Foreskin keratinocyte (primary cell): ENCODE measurements at places on chromosomes 11 and 22. TPM values are rescaled to one million over a fixed set of nuclear protein-coding genes. Genes with fewer than 3 reads are reported as not detected.

- no peak for DNase-seq
These were observed at the start of gene KLHL22 for GRCh38 chr22:20494978-20495860. Gene KLHL22, minus strand, starts transcription at chr22:20495795. Its CDS starts 6,584 bp downstream, at chr22:20489211.

DNA sequence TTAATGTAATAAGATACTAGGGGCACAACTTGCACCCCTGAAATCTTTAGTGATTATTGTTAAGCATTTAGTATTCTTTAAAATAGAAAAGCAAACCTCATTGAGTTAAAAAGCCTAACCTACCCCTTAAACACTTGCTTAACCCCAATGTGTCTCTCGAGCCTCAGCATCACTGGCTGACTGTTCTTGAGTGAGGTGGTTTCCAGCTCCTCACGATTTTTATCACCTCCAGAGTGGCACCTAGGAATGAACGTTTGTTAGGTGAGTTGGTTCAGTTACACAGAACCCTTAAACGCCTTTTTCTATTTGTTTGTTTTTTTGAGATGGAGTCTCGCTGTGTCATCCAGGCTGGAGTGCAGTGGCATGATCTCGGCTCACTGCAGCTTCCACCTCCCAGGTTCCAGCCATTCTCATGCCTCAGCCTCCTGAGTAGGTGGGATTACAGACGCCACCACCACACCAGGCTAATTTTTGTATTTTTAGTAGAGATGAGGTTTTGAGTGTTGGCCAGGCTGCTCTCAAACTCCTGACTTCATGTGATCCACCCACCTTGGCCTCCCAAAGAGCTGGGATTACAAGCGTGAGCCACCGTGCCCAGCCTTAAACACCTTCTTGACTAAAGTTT, 13.7 kb downstream of the YWHAH start:
- no peak for DNase-seq

GRCh38 chr22:39341179-39341578, 8.6 kb upstream of the SYNGR1 start:
- DNase-seq, result no peak

- no peak for DNase-seq
These were observed 51.3 kb upstream of the CD44 start for GRCh38 chr11:35087648-35088047.

DNA sequence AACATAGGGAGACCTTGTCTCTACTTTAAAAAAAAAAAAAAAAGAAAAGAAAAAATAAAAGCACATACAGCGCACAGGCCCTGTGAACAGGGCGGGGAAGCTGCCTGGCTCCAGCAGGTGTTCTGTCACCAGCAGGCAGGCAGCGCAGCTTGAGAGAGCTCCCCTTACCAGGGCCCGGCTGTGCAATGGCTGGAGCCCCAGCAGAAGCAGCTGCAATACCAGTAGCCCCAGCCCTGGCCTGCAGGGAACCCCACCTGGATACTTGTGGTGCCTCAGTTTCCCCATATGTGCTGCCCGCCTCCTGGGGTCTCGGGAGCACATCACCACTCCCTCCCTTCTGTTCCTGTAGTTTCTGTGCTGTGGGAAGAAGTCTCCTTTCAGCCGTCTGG, 12.3 kb downstream of the TSPAN32 start:
- DNase-seq, result no peak

- DNase-seq, result no peak
These were observed 23.4 kb downstream of the OVOL1 start for GRCh38 chr11:65810046-65810868.

COA4 gene
- 101 and 108 TPM in 2 replicates for polyA plus RNA-seq

GRCh38 chr11:35623621-35624168, 5.4 kb downstream of the FJX1 start:
- DNase-seq, result peak; percentile 91

DNA sequence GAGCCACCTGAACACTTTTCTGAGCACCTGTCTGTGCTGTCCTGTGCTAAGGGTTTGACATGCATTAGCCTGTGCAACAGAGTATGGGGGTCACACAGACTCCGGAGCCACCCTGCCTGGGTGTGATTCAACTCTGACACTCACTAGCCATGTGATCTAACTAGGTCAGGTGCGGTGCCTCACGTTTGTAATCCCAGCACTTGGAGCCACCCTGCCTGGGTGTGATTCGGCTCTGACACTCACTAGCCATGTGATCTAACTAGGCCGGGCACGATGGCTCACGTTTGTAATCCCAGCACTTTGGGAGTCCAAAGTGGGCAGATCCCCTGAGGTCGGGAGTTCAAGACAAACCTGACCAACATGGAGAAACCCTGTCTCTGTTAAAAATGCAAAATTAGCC, 11.4 kb downstream of the UBE2L6 start:
- peak; percentile 7 for DNase-seq

DNA sequence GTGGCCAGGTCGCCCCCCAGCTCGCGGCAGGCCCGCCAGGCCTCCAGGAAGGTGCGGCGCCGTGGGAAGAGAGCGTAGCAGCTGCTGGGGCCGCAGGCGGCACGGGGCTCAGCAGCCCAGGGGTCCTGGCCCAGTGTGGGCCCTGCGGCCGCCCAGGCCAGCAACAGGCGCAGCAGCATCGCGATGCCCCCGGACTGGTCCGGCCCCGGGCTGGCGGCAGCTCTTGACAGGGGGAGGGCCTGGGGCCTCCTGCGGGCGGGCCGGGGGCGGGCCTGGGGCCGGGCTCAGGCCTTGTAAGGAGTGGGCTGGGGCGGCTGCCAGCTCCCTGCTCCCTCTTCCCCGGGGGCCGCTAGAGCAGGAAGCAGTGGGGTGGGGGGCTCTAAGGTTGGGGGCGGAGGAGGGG, at the start of gene CD248:
Gene CD248, minus strand, starts transcription at position 196 of the 403 bp plus-strand sequence. Its CDS starts 17 bp downstream, at position 179.
- DNase-seq, result no peak

OR52N1 gene
- not detected in 2 replicates for polyA plus RNA-seq

FZD4 gene
- 0.13 and 0.17 TPM in 2 replicates for polyA plus RNA-seq

DNA sequence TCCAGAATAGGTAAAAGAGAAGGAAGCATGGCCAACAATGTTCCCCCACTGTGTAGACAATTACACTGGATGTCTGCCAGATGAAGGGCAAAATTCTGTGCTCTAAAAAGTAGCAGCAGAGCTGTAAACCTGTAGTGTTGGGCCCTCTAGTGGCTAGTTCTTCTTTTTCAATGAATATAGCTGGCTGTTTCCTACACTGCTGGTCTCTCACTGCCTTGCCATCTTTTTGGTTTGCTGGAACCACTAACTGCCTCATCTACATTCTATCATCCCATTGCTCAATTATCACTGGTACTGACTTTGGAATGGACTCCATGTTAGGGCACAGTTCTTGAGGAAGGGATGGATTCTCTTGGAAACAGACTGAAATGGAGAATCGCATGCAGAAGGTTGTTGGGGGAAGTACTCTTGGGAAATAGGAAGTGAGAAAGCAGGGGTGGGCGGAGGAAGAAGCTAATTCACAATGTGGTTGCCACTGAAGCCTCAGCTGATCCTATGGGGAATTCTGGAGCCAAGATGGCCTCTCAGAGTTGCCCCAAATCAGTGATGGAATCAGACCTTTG, 17.9 kb downstream of the KCNE3 start:
- peak; percentile 25 for DNase-seq

GRCh38 chr11:132427611-132428010, 1057.2 kb downstream of the NTM start:
- peak; percentile 40 for DNase-seq

DNA sequence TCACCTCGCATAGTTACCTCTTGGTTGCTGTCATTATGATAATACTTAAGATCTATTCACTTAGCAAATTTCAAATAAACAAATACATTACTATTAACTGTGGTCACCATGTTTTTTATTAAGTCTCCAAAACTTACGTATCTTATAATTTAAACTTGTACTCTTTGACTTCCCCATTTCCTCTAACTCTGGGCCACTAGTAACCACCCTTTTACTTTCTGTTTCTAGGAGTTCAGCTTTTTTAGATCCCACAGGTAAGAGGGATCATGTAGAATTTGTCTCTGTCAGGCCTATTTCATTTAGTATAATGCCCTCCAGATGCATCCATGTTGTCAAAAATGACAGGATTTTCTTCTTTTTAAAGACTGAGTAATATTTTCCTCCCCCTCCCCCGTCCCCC, 212.4 kb upstream of the C11orf87 start:
- DNase-seq, result no peak

DNA sequence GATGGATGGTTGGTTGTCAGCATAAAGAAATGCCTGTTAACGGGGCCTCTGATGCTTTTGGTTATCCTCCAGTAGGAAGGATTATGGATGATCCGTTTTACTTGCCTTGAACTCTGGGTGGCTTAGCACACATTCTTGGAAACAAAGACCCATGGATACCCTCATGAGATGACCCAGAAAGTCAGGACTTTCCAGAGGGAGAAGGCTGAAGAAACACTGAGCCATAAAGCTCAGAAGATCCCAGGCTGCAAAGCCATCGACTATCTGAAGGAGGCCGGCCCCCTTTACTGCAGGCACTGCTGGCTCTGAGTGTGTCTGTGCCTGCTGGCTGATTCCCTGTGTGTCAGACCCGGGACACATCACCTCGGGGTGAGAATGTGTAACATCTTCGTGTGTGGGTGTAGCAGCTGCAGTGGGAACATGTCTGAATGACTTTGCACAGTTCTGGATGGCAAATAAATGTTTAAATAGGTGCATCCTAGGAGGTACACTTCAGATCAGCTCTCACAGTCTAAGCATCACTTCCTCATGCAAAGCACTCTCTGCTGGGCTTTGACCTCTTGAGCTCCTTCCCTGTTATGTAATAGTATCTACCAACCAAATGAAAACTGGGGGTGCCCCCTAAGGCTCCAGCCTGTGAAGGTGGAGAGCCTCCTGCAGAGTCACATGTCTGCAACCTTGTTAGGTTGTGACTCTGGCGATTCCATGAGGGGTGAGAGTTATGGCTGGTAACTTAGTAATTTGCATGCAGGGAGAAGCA, 1084.9 kb downstream of the TBC1D22A start:
- no peak for DNase-seq

- peak; percentile 80 for DNase-seq
These were observed at the start of gene SNX32 for GRCh38 chr11:65833297-65834030. Gene SNX32, plus strand, starts transcription at chr11:65833963. Its CDS starts 103 bp downstream, at chr11:65834066.

DNA sequence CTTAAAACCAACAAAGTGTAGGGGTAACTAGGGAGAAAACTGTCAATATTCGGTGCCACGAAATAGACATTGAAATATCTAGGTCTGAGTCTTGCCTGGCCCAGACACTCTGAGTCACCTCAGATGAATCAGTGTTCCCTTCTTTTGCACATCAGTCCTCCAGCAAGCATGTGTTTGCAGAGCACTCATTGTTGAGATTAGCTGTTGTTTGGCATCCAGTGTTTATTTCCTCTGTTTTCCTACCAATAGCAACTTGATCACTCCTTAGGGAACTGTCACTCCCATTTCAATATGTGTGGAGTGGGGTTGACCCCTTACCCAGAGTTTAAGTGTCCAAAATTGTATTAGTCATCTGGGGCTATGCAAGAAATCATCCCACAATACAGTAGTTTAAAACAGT, 4.7 kb upstream of the ASCC2 start:
- DNase-seq, result peak; percentile 93

VSIG10L2 gene
- 0.09 and 0.13 TPM in 2 replicates for polyA plus RNA-seq

- DNase-seq, result no peak
These were observed 8.8 kb downstream of the ARCN1 start for GRCh38 chr11:118581057-118581456.
